ENCODE measurements at places on chromosomes 7 and 10.

- H3K27ac ChIP-seq: no peak overlapping the region
- H3K27me3 ChIP-seq: no peaks in the 10 kb centered on the region
- no peaks in the 10 kb centered on the region for H3K36me3 ChIP-seq
- H3K4me3 ChIP-seq: no peak overlapping the region
- no peak for DNase-seq
- no peaks in the 10 kb centered on the region for H3K4me1 ChIP-seq
Observed at GRCh38 chr7:51335057-51335456, 18.4 kb upstream of the COBL start.

DNA sequence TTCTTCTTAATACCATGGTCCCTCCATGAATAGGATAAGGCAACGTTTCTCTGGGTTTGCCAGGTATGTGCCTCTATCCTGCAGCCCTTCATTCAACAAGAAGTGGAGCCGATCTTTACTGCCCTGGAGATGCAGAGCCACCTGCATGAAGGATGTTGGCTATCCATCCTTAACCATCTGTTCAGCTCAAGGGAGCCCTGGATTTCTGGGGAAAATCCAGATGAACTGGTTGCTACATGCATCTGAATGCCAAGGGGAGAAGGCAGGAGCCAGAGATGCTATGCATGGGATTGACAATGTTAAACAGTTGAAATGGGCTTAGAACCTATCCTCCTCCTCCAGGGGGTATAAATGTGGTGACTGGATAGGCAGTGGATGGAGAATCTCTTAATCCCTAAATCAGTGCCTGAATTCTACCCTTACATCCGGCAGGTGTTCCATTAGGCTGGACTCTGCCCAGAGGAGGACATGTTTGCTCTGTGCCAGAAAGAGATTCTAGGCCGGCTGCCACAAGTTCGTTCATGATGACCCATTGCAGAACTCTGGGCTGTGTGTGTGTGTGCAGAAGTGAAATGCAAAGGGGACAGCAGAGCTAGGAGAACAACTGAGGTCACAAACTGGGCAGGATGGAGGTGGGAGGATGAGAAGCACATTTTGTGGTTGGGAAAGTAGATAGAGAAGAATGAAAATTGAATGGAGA, 15.6 kb downstream of the CPED1 start:
- no peak overlapping the region for H3K27ac ChIP-seq
- no peaks in the 10 kb centered on the region for H3K27me3 ChIP-seq
- H3K36me3 ChIP-seq: no peaks in the 10 kb centered on the region

GRCh38 chr10:49663596-49663995, 15.9 kb upstream of the C10orf53 start:
- DNase-seq: no peak
- no peaks in the 10 kb centered on the region for H3K36me3 ChIP-seq
- no peak overlapping the region for H3K27ac ChIP-seq
- H3K27me3 ChIP-seq: peaks cover 25% of the 10 kb centered on the region

DNA sequence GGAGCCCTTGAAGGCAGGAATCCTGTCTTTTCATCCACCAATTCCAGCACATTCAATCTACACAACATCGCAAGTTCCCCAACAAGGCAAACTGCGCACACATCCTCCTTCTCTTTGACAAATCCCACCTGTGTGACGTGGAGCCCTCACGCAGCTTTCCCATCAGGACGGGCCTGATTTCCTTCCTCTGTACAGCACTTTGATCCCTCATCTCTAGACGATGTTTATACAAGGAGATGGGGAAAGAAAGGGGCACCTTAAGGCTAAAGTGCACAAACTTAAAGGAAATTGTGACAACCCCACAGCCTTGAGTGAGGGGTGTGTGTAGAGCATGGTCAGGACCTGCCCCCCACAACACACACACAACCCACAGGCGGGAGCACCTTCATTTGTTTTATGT, 97.2 kb downstream of the PRKAG2 start:
- H3K27me3 ChIP-seq: no peaks in the 10 kb centered on the region
- no peaks in the 10 kb centered on the region for H3K36me3 ChIP-seq
- H3K27ac ChIP-seq: no peak overlapping the region
- DNase-seq: no peak
- H3K4me1 ChIP-seq: no peaks in the 10 kb centered on the region

GRCh38 chr10:98340261-98340939, 72.4 kb upstream of the LOXL4 start:
- H3K4me1 ChIP-seq: peaks cover 39% of the 10 kb centered on the region
- no peaks in the 10 kb centered on the region for H3K36me3 ChIP-seq
- no peaks in the 10 kb centered on the region for H3K27me3 ChIP-seq
- H3K27ac ChIP-seq: peak overlapping the region; percentile 74
- no peak overlapping the region for H3K4me3 ChIP-seq
- DNase-seq: peak; percentile 29

DNA sequence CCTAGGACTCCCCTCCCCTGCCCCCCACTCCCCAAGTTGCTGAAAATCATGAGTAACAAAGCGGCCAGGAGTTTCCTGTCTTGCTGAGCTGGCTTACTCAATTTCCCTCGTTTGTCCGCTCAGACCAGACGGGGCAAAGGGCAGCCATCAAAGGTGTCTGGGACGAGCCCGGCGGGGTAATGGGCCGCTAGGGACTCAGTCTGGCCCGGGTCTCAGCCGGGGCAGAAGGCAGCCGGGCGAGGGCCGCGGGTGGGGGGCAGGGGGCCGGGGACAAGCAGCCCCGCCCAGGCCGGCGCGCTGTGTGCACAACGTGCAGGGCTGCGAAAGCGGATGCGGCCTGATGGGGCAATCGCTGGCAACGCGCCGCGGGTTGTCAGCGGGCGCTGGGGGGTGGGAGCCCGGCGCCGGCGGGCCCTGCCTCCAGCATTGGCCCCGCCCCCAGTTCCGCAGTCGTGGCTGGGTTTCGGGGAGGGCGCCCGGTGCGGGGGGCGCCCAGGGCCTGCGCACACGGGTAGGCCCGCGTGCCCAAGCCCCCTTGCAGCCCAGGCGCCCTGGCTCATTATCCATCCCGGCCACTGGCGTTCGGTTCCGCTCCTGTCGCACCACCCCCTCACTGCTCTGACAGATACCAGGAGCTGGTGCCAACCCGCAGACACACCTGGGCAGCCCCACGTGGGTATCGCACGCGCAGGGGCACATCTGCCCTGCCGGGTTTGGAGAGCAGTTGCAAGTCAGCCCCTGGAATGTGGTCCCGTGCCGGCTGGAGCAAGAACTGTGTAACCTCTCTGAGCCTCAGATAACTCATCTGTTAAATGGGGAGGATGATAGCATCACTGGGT, 35.1 kb downstream of the DNAJB12 start:
- no peak overlapping the region for H3K4me3 ChIP-seq
- H3K27me3 ChIP-seq: no peaks in the 10 kb centered on the region
- peaks cover 34% of the 10 kb centered on the region for H3K4me1 ChIP-seq
- H3K27ac ChIP-seq: no peak overlapping the region

GRCh38 chr10:116909307-116909706, 60.0 kb downstream of the ENO4 start:
- H3K27ac ChIP-seq: no peak overlapping the region
- H3K4me1 ChIP-seq: no peaks in the 10 kb centered on the region
- no peak overlapping the region for H3K4me3 ChIP-seq

DNA sequence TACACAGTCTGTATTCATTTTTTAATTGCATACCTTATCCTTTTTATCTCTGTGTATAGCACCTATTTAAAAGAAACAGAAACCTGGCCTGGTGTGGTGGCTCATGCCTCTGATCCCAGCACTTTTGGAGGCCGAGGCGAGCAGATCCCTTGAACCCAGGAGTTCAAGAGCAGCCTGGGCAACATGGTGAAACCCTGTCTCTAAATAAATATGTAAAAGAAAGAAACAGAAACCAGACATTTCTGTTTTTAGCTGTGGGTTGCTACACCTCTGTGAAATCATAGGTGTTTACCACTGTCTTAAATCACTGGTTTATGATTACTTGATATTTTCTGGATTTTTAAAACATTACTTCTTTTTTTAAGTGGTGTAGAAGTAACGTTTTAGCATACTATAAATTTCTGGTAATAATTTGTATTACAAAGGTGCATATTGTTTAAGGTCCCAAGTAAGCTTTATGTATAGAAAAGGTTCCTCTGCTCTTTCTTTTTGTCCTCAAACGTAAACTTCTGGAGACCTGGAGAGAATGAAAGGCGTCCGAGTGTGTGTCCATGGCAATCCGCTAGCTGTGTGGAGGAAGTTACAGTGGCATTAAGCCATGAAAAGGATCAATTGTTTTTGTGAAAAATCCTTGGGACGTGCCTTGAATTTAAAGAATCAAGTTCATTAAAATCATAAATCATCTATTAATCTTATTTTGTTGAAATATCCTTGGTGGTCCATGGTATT, 41.1 kb downstream of the PTPRZ1 start:
- H3K4me1 ChIP-seq: peaks cover 10% of the 10 kb centered on the region
- DNase-seq: no peak
- H3K4me3 ChIP-seq: no peak overlapping the region
- no peaks in the 10 kb centered on the region for H3K36me3 ChIP-seq

DNA sequence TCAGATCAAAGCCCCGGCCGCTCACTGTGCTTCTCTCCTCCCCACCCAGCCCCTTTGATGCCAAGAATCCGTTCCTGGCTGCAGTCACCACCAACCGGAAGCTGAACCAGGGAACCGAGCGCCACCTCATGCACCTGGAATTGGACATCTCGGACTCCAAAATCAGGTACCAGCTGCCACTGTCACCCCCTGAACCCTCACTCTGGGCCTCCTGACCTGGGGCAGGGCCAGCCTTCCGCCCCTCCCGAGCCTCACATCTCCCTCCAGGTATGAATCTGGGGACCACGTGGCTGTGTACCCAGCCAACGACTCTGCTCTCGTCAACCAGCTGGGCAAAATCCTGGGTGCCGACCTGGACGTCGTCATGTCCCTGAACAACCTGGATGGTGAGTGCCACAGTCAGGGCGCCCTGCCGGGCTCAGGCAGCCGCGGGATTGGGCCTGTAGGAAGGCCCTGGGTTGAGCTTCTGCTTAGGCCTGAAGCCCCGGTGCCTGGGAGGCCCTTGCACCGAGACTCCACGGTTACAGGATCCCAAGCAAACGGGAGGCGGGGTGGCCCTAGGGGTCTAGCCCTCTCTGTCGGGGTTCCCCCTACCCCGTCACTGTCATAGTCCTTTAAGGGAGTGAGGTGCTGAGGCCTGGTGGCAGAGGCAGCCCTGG, 10.8 kb downstream of the TMEM120A start:
- H3K4me1 ChIP-seq: peaks cover 7% of the 10 kb centered on the region
- no peaks in the 10 kb centered on the region for H3K27me3 ChIP-seq
- no peaks in the 10 kb centered on the region for H3K36me3 ChIP-seq
- no peak for DNase-seq
- H3K4me3 ChIP-seq: no peak overlapping the region

GRCh38 chr7:143012409-143012808, 14.5 kb downstream of the OR9A2 start:
- H3K4me1 ChIP-seq: no peaks in the 10 kb centered on the region
- H3K27ac ChIP-seq: no peak overlapping the region
- no peaks in the 10 kb centered on the region for H3K27me3 ChIP-seq
- no peak overlapping the region for H3K4me3 ChIP-seq

DNA sequence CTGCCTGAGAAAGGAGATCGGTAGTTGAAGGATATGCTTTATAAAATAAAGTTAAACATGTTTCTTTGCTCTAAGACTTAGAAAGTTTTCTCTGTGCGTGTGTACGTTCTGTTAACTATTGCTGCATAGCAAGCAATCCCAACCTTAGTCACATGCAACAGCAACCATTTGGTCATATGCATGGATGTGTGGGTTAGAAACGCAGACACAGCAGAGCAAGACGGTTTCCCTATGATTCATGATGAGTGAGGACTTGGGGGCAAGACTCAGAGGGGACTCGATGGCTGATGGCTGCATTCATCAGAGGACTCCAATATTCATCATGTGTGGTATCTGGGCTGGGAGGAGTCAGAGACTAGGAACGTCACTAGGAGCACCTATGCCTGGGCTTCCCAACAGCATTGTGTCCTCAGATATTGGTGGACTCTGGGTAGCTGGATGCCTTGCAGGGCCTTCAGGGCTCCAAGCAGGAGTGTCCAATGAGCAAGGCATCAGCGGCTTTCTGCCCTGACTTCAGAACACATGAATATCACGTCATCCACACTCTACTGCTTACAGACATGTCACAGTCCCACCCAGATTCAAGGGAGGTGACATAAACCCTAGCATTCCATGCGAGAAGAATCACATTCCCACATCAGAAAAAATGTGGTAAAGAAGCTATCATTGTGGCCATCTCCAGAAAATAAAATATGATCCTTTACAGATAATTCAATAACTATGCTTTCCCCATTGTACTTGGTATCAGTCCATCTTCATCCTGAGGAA, 731.2 kb downstream of the TNS3 start:
- no peak for DNase-seq
- no peak overlapping the region for H3K4me3 ChIP-seq
- no peaks in the 10 kb centered on the region for H3K27me3 ChIP-seq
- H3K27ac ChIP-seq: no peak overlapping the region
- no peaks in the 10 kb centered on the region for H3K4me1 ChIP-seq

DNA sequence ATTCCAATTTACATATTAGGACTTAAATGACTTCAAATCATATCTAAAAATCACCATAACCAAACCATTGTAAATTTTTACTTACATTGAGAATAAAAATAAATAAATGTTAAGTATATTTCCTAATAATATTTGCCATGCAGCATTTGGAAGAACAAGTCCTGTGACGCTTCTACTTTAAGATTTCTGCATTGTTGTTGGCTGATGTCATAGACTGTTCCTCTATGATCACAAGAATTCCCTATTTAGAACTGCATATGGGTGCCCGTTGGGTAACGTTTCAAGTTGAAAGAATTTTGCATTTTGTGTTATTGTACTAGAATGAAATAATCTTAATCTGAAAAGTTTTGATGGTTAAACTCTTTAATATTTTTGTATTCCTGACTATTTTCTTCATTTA, 5.1 kb upstream of the ITGB1 start:
- no peak for DNase-seq
- H3K27ac ChIP-seq: peak overlapping the region; percentile 75
- H3K27me3 ChIP-seq: no peaks in the 10 kb centered on the region
- H3K36me3 ChIP-seq: no peaks in the 10 kb centered on the region

DNA sequence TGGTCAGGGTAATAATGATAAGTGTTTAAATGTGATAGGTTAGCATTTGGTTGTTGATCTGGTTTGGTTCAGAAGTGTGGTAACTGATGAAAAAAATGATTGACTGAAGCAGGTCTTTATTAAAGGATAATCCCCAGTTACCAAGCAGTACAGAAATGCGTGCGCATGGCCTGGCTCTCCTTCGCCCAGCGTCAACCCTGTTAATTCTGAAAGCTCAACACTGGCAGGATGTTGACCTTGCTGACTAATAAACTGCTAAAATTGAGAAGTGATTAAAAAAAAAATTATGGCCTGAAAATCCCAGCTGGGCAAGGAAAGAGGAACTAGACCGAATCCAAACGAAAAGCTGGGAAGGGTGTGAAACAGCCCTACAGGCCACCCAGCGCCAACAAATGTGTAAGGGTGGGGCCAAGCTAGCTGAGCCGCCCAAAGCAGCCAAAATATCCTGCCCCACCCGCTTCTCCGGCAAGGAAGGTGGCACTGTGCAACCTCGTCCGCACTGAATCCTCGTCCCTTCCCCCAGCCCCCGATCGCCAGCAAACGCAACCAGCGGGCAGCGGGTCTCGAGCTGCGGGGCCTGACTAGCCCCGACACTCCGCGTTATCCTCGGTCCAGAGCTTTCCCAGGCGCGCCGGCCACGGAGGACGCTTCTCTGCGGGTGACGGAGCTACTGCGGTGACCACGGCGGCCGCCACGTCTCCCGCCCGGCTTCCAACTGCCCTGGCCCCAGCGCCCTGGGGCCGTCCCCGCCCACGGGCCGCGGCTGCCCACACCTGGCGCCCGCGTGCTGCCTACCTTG, 561 bp downstream of the SHTN1 start:
- peak overlapping the region; percentile 74 for H3K4me3 ChIP-seq
- no peaks in the 10 kb centered on the region for H3K4me1 ChIP-seq
- DNase-seq: peak; percentile 51
- no peaks in the 10 kb centered on the region for H3K27me3 ChIP-seq
- H3K27ac ChIP-seq: no peak overlapping the region

- no peak overlapping the region for H3K27ac ChIP-seq
- no peaks in the 10 kb centered on the region for H3K36me3 ChIP-seq
- no peaks in the 10 kb centered on the region for H3K27me3 ChIP-seq
- DNase-seq: no peak
- peaks cover 4% of the 10 kb centered on the region for H3K4me1 ChIP-seq
Observed at GRCh38 chr10:44240584-44241205, 144.2 kb downstream of the CXCL12 start.

Measured in cardiac muscle cell (in vitro differentiated cells and primary cell).